IMR-90 (cell line): ENCODE measurements at places on chromosomes 5 and 9.

DNA sequence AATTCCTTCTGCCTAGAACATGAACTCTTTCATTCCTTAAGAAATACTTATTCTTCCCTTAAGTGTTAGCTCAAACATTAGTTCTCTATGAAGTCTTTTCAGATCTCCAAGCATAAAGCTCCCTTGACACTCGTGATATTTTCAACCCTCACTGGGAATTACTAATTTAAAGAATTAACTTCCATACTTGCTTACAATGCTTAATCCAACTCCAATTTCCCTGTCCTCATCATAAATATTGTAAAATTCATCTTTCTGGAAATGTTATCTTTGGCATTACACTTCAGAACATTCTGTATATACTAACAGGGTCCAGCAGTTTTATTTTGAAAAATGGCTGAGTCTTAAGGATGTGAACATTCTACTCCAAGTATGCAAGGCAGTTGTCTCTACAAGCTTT lies 7.2 kb downstream of the STARD4 start:
- no peak for DNase-seq
- H3K27me3 ChIP-seq, result no peaks in the 10 kb centered on the region
- peaks cover 4% of the 10 kb centered on the region for H3K4me1 ChIP-seq
- no peak overlapping the region for H3K27ac ChIP-seq

DNA sequence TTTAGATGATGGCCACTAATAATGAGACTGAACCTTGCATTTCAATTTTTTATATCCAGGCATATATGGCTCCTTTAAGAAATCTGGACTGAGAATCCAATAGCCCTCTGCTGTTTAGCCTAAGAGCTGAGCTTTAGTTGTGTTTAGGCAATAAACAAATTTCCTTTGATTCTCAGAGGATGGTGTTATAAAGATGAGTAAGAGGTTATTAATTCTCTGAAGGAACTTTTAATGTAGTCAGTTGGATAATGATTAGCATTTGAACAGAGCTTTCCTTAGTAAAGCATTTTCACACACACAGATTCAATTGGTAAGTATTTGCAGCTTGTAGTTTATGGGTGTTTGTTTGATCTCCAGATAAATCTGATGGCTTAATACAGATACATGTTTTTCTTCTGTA lies 149.6 kb downstream of the PRR16 start:
- no peak overlapping the region for H3K4me3 ChIP-seq
- H3K4me1 ChIP-seq, result peaks cover 10% of the 10 kb centered on the region
- H3K27ac ChIP-seq, result peak overlapping the region; percentile 37; the same call in 1 of the 2 replicates
- no peak for DNase-seq
- H3K36me3 ChIP-seq, result no peaks in the 10 kb centered on the region
- H3K27me3 ChIP-seq, result no peaks in the 10 kb centered on the region

DNA sequence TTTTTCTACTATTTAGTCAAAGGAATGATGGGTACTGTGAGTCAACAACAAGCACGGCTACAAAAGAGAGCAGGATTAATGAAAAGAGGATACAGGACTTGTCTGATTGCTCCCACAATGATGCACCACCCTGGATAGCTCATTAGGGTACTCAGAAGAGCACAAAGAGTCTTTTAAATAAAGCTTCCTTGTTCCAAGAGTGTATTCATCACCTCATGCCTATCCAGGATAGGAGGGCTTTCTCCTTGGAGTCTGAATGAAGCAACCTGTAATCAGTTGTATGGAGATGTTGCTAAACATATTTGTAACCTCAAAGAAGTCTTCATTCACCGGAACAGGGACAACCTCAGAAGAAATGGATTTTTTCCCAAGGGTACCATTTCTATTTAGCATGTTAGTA lies 219.5 kb upstream of the TMEM161B start:
- no peaks in the 10 kb centered on the region for H3K27me3 ChIP-seq
- no peaks in the 10 kb centered on the region for H3K36me3 ChIP-seq
- no peak overlapping the region for H3K27ac ChIP-seq
- DNase-seq, result no peak
- no peaks in the 10 kb centered on the region for H3K4me1 ChIP-seq
- no peak overlapping the region for H3K4me3 ChIP-seq

- DNase-seq, result no peak
- no peaks in the 10 kb centered on the region for H3K4me1 ChIP-seq
- H3K27ac ChIP-seq, result no peak overlapping the region
Observed at GRCh38 chr9:137326445-137327065, 24.5 kb upstream of the NRARP start.

DNA sequence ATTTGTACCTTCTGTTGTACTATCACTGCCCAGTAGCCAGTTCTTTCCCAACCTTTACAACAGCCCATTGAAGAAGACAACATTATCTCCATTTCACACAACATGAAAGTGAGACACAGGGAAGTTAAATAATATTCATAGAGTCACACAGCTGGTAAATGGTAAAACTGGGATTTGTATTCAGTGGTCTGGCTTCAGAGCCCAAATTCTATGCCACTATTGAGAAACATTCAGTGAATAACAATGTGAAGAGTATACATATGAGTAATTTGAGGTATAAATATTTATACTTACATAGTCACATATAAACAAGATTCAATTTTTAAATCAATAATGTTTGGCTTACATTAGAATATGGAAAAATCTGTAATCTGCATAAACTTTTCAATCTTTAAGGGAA lies 13.8 kb downstream of the SMIM15 start:
- peaks cover 5% of the 10 kb centered on the region; the same call in 1 of the 2 replicates for H3K4me1 ChIP-seq
- peak; percentile 66 for DNase-seq
- no peaks in the 10 kb centered on the region for H3K36me3 ChIP-seq
- H3K4me3 ChIP-seq, result no peak overlapping the region
- no peak overlapping the region for H3K27ac ChIP-seq
- no peaks in the 10 kb centered on the region for H3K27me3 ChIP-seq

GRCh38 chr9:89359751-89360261 lies 41.5 kb downstream of the SECISBP2 start:
- H3K27ac ChIP-seq, result no peak overlapping the region
- H3K36me3 ChIP-seq, result peaks cover 53% of the 10 kb centered on the region
- H3K4me3 ChIP-seq, result no peak overlapping the region
- H3K4me1 ChIP-seq, result no peaks in the 10 kb centered on the region
- peak; percentile 7 for DNase-seq

GRCh38 chr9:115103746-115104477 lies 14.0 kb downstream of the TNC start:
- peaks cover 5% of the 10 kb centered on the region; the same call in 1 of the 2 replicates for H3K4me1 ChIP-seq
- no peak overlapping the region for H3K4me3 ChIP-seq
- peaks cover 9% of the 10 kb centered on the region for H3K36me3 ChIP-seq
- H3K27me3 ChIP-seq, result no peaks in the 10 kb centered on the region

DNA sequence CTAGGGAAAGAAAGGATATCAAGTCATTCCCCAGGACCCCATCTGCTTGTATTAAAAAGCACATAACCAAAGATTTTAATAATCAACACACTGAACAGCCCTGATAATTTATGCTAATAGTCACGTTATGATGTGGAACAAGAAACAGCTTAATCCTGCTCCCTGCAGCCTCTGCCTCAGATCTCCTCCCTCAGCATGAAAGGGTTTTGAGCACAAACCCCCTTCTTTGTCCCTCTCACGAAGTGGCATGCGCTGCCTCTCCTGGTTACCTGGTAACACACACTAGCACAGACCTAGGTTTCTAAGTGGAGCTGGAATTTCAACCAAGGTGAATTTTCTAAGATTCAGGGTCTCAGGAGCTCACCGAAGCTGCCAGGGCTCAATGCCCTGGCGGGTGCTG lies 5.1 kb downstream of the IGFBPL1 start:
- H3K36me3 ChIP-seq, result no peaks in the 10 kb centered on the region
- H3K4me1 ChIP-seq, result no peaks in the 10 kb centered on the region
- H3K27me3 ChIP-seq, result peaks cover 74% of the 10 kb centered on the region

- no peak overlapping the region for H3K4me3 ChIP-seq
- H3K27ac ChIP-seq, result no peak overlapping the region
- no peaks in the 10 kb centered on the region for H3K27me3 ChIP-seq
- DNase-seq, result no peak
- no peaks in the 10 kb centered on the region for H3K36me3 ChIP-seq
- no peaks in the 10 kb centered on the region for H3K4me1 ChIP-seq
Observed at GRCh38 chr9:123218831-123219230, 49.6 kb downstream of the STRBP start.

DNA sequence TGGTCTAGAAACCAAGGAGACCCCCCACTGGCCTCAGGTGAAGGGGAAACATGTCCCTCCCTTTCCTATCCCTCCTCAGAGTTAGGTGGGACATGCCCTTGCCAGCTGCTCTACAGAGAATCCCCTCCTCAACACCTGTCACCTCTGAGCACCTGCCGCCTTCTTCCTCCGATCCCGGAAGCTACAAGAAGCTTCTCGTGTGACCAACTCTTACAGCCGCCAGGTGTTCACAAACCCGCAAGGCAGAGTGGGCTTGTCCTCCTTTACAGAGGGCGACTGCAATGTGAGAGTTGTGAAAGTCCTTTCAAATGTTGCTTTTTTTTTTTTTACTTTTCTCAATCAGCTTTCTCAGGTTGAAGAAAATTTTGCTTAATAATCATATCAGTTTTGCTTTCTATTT lies 3.7 kb upstream of the ICE1 start:
- H3K27me3 ChIP-seq, result no peaks in the 10 kb centered on the region
- no peak for DNase-seq
- peaks cover 4% of the 10 kb centered on the region; the same call in 1 of the 2 replicates for H3K4me1 ChIP-seq
- H3K36me3 ChIP-seq, result no peaks in the 10 kb centered on the region
- H3K27ac ChIP-seq, result no peak overlapping the region

GRCh38 chr9:80951675-80952074 lies 737.7 kb downstream of the TLE1 start:
- no peak overlapping the region for H3K4me3 ChIP-seq
- peak; percentile 38 for DNase-seq
- no peaks in the 10 kb centered on the region for H3K36me3 ChIP-seq
- no peak overlapping the region for H3K27ac ChIP-seq
- H3K4me1 ChIP-seq, result no peaks in the 10 kb centered on the region
- H3K27me3 ChIP-seq, result no peaks in the 10 kb centered on the region

DNA sequence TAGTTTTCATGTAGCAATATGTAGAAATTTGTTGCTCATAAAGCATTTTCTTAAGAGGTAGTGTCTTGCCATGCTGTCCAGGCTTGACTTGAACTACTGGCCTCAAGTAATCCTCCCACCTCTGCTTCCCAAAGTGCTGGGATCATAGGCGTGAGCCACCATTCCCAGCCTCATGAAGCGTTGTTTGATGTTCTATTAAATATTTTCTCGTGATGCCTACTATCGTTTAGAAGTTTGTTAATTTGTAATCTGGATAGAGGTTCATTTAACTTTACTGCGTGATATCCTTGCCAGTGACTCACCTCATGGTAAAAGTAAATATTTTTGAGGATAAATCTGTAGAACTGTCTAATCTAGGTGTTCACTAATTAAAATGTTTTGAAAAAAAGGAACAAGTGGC lies 82.6 kb downstream of the VCAN start:
- no peak overlapping the region for H3K27ac ChIP-seq
- H3K36me3 ChIP-seq, result peaks cover 11% of the 10 kb centered on the region
- peaks cover 23% of the 10 kb centered on the region for H3K4me1 ChIP-seq
- no peaks in the 10 kb centered on the region for H3K27me3 ChIP-seq

- H3K27ac ChIP-seq, result peak within 1 kb of the TSS; percentile 86
- peaks cover 2% of the 10 kb centered on the region for H3K36me3 ChIP-seq
- no peaks in the 10 kb centered on the region for H3K27me3 ChIP-seq
- DNase-seq, result peak; percentile 37
- H3K4me3 ChIP-seq, result peak within 1 kb of the TSS; percentile 62
- peaks cover 24% of the 10 kb centered on the region for H3K4me1 ChIP-seq
Observed at GRCh38 chr9:127877566-127877998, at the start of gene AK1. Gene AK1, minus strand, starts transcription at chr9:127877675. Its CDS starts 3,058 bp downstream, at chr9:127874617.

- H3K4me1 ChIP-seq, result peaks cover under 1% of the 10 kb centered on the region; the same call in 1 of the 2 replicates
- no peaks in the 10 kb centered on the region for H3K36me3 ChIP-seq
- no peak overlapping the region for H3K4me3 ChIP-seq
- H3K27me3 ChIP-seq, result no peaks in the 10 kb centered on the region
- peak; percentile 26 for DNase-seq
Observed at GRCh38 chr9:18610956-18611355, 137.0 kb downstream of the ADAMTSL1 start.

DNA sequence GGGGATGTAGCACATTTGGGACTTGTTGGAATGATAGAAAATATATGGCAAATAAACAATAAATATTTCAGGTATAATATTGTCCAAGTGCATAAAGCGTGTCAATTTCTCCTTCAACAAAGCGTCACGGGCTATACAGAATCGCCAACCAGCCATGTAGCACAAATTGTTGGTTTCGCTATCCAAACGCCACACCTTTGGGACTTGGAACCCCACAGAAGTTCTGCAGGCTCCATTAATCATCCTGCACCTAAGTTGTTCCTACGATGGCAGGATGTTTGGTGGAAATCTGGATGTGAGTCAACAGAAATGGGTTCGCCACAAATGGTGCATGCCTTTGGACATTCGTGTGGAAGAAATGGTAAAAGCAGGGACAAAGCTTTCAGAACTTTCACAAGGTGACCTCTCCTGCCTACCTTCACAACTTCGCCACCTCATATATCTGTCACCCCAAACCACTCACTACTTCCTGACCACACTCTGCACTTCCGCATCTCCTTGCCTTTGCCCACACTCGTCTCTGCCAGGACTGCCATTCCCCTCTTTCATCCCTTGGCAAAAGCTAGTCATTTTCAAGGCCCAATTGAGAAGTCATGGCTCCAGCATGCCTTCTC lies 95.7 kb downstream of the LHFPL2 start:
- DNase-seq, result no peak
- H3K4me3 ChIP-seq, result no peak overlapping the region
- no peak overlapping the region for H3K27ac ChIP-seq
- H3K4me1 ChIP-seq, result peaks cover 11% of the 10 kb centered on the region
- H3K27me3 ChIP-seq, result no peaks in the 10 kb centered on the region
